ENCODE measurements at places on chromosomes 3 and 15.

- DNase-seq, result no peak
Observed at GRCh38 chr3:81072591-81072990, 688.9 kb downstream of the GBE1 start.

DNA sequence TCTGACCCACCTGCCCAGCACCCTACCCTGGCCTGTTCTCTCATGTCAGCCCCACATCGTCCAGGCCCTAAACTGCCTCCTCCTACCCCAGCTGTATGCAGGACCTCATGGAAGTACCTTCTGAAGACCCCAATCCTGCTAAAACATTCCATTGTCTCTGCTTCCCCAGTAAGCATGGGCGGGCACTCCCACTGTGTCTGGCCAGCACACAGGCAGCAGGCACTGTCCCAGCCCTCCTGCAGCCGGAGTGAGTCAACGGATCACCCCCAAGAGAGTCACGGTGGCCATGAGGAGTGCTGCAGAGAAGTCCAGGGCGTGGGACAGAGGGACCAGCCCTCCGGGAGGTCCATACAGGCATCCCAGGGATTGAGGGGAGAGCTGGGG, 36.4 kb upstream of the SLCO2A1 start:
- DNase-seq, result no peak

DNA sequence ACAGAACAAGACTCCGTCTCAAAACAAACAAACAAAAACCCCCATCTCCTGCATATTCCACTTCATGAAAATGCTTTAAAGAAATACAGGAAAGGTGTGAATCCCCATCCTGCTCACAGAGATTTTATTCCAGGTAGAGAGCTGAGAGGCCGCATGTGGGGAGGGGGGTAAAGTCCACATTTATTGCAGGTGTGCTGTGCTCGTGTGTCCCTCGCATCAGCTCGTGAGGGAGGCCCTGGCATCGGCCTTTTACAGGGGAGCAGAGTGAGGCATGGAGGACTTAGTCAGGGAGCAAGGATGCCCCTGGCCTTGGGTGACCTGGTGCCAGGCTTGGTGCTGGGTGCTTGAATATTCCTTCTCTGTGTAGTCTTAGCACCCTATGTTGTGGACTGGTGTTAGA, 413.5 kb upstream of the C2CD4B start:
- no peak for DNase-seq

DNA sequence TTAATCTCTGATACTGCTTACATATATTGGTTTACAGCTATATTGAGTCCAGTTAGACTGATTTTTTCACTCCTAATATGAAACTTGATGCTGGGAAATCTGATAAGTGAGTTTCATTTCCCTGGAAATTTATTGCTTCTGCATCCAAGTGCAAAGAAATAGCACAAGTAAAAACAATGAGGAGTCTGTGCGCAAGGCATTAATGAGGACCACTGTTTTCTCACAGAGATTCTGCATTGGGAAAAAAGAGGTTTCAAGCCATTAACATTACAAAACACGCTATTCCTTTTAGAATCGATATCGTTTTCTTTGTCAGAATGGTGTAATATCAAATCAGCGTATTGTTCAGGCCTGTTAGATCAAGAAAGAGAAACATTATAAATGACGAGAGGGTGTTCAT, 723.3 kb upstream of the ARRDC4 start:
- no peak for DNase-seq

Data from left renal pelvis (tissue), 4 donors.